Stimulated activated CD8-positive, alpha-beta memory T cell treated with anti-CD3 and anti-CD28 coated beads, Interleukin-7, amount 100 ng/mL, for 24 hours (primary cell): ENCODE measurements at places on chromosomes 1 and 21.

GRCh38 chr1:176773038-176773437 is 310.1 kb downstream of the PAPPA2 start:
- DNase-seq, result no peak

- no peak for DNase-seq
Measured at GRCh38 chr1:216923601-216924000, 200.4 kb upstream of the ESRRG start.

- DNase-seq, result no peak
Measured at GRCh38 chr1:217472915-217473314, 158.0 kb downstream of the GPATCH2 start.

DNA sequence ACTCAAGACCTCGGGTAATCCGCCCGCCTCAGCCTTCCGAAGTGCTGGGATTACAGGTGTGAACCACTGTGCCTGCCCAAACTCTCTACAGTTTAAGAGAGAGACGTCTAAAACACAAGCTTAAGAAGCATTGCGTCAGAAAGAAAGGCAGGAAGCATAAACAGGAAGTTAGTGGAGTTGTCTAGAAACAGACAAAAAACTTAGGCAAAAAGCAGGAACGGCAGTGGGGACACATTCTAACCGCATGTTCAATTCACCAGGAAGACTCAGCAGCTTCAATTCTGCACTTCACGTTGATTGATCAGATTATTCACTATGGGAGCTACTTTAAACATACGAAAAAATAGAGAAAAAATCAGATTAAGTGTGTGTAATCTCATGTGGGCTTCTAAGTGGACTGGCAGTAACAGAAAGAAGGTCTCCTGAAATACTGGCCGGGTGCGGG is 7.4 kb downstream of the CFAP74 start:
- no peak for DNase-seq

DNA sequence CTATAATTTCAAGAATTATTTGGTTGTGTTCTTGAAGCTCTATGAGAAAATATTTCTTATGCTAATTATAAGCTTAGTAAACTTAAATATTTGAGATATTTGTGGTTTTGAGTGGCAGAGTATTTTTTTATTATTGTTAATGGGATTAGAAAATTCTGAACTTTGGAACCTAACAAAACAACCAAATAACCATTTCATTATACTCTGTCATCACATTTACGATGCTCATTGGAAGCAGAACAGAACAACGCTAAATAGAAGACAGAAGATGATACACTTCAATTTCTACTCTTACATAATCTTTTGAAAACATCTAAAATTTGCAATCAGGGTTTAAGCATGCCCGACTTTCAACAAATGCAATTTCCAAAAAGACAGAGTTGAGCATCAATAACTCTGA is 270.2 kb downstream of the PTPRC start:
- no peak for DNase-seq

DNA sequence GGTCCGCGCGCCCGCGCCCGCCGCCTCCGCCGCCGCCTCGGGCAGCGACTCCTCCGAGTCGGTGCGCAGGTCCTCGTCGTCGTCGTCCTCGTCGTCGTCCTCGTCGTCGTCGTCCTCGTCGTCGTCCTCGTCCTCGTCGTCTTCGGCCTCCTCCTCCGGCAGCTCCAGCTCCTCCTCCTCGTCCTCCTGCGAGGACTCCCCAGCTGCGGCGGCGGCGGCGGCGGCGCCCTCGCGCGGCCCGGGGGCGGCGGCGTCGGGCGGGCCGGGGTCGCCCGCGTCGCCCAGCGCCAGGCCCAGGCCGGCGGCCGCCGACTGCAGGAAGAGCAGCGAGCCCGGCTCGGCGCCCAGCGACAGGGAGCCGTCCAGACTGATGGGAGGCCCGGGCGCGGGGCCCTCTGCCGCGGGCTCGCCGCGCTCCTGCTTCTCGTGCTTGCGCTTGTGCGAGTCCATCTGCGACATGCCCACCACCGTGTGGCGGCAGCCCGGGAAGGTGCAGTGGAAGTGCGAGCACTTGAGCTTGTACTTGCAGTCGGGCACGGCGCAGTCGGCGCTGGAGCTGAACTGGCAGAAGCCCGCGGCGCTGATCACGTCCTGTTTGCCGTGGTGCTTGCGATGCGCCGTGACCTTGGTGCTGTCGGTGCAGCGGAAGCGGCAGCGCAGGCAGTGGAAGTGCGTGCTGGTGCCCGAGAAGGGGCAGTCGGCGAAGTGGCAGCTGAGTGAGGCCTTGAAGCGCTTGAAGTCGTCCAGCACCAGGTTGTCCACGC is 157.3 kb downstream of the CASZ1 start:
- DNase-seq, result no peak

- no peak for DNase-seq
Measured at GRCh38 chr1:194809665-194810064, 1623.3 kb upstream of the B3GALT2 start.

- DNase-seq, result no peak
Measured at GRCh38 chr1:59232216-59232615, 64.7 kb upstream of the FGGY start.

GRCh38 chr1:46199233-46199749 is 1.1 kb upstream of the POMGNT1 start:
- no peak for DNase-seq

GRCh38 chr1:5465281-5465711 is 526.9 kb downstream of the NPHP4 start:
- DNase-seq, result no peak

DNA sequence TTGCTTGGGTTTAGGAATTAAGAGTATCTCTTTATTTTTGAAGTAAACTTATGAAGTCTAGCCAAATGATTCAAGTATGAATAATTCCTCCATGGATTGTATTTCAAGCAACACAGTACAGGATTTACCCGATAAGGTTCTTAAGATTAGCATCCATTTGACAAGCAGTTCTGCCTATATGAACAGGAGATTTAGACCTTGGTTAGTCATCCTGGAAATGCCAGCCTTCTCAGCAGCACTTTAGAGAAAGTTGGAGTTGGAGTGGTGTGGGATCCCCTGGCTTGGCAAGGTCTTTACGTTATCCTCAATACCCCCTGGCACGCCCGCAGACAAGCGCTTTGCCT is 1.6 kb downstream of the BCAR3 start:
- DNase-seq, result no peak

GRCh38 chr1:27596261-27596660 is 7.7 kb downstream of the AHDC1 start:
- no peak for DNase-seq

DNA sequence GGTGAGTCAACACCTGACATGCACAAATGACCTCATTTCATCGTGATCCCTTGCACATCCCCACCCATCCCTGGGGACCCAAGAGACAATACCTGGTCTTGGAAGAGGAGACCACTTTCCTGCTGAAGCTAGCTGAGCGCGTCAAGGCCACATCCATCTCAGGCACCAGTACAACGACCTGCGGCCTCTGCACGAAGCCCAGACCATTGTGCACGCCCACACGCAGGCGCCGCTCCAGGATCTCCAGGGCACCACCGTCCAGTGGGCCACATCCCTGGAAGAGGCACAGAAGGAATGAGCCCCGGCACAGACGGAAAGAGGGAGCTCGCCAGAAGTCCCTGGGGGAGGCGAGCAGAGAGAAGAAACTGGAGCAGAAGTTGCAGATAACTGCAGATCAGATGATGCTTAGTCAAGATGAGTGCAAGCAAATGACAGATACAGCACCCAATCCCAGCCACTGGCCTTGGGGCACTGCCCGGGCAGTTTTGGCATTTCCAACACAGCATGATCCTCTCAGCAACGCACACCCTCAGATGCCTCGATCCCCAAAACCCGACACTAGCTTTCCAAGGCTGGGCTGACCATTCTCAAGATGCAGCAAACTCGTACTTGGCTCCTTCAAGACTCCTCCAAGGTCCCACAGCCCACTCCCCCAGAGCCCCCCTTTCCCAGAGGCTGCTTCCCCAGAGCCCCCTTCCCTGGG is 44.1 kb downstream of the NPHP4 start:
- no peak for DNase-seq

- no peak for DNase-seq
Measured at GRCh38 chr21:23308741-23309140, 2298.5 kb downstream of the MRPL39 start.

DNA sequence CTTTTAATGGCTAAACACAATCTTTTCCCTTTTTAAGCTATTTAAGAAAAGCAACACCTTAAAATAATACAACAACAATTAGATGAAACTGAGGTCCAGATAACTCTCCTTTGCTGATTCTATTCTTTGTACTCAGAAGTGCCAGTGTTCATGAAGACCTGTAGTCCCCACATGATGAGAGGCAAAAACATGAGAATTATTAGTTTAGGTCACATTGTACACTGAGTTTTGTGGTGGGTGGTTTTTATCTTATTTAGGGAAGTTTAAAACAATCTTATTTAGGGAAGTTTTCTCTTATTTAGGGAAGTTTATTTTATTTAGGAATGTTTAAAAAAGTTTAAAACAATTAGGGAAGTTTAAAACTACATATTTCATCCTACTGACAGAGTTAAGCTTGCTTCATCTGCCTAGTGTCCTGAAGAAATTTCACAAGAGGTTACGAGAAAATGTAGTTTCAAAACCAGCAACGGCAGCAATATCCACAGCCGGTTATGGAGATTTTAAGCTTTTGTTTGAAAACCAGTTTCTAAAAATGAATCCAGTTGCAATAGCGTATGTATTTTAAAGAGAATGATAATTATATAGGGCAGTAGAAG is 7.8 kb upstream of the OR14I1 start:
- no peak for DNase-seq

GRCh38 chr1:170200621-170201397 is 55.0 kb downstream of the NTMT2 start:
- DNase-seq, result no peak

DNA sequence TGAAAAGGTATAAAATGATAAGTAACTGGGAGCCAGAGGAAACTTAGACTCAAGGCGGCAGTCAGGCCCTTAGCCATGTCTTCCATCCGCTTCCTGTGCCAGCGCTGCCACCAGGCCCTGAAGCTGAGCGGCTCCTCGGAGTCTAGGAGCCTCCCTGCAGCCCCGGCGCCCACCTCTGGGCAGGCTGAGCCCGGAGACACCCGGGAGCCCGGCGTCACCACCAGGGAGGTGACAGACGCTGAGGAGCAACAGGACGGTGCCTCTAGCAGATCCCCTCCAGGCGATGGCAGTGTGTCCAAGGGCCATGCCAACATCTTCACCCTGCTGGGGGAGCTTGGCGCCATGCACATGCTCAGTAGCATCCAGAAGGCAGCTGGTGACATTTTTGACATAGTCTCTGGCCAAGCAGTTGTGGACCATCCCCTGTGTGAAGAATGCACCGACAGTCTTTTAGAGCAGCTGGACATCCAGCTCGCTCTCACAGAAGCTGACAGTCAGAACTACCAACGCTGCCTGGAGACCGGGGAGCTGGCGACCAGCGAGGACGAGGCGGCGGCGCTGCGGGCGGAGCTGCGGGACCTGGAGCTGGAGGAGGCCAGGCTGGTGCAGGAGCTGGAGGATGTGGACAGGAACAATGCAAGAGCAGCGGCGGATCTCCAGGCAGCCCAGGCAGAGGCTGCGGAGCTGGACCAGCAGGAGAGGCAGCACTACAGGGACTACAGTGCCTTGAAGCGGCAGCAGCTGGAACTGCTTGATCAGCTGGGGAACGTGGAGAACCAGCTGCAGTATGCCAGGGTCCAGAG is at the start of gene BECN2:
Gene BECN2 (plus strand): TSS at position 76 of the 803 bp plus-strand sequence. CDS start 0 bp downstream, at position 76.
- DNase-seq, result no peak

GRCh38 chr1:200886594-200886993 is 8.1 kb upstream of the INAVA start:
- no peak for DNase-seq
